ENCODE measurements at places on chromosomes 4 and X.

DNA sequence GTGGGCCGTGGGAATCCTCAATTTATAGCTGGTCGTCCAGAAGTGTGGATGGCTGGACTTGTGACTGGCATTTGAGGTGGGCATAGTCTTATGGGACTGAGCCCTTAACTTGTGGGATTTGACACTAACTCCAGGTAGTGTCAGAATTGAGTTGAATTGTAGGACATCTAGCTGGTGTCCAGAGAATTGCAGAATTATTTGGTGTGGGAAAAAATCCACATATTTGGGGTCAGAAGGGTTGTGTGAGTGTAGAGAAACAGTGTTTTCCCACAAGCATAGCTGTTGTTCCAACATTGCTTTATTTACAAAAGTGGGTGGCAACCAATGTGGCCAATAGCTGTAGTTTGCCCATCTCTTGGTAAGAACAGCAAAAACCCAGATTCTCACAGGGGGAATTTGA lies 91.3 kb downstream of the MOSPD2 start:
- DNase-seq, result no peak

DNA sequence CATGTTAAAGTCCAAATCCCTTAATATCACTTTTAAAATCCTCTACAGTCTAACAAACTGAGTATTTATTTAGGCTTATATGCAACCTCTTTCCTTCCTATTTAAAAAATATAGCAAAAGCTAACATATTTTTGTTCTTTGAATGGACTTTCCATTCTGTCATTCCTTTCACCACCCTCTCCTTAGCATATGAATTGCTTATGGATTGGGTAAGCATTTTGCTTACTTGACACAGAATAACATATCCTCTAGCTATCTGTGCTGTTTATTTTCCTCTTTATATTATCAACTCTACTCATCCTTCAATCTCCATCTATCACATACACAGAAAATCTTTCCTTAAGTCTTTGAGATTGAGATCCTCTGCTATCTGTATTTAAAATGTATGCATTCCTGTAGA lies 206.1 kb upstream of the NEIL3 start:
- no peak for DNase-seq

DNA sequence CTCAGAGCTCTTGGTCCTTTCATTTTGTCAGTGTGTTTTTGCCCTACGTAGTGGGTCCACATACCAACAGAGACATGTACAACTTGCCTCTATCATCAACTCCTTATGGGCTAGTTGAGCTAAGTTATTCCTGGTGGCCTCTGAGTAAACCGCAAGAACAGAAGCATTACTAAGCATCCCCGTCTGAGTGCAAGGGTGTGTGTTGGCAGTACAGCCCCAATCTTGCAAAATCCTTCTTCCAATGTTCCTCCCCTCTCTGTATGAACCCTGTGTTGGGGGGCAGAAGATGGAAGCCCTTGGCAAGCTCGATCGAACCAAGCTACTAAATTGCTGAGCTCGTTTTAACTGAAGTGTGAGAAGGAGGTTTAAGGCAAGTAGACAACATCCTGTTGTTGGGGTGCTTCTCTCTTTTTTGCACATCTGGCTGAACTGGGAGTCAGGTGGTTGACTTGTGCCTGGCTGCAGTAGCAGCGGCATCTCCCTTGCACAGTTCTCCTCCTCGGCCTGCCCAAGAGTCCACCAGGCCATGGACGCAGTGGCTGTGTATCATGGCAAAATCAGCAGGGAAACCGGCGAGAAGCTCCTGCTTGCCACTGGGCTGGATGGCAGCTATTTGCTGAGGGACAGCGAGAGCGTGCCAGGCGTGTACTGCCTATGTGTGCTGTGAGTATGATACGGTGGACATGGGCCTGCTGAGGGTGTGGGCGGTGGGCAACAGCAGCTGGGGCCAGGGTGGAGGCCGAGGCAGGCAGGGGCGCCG lies at the start of gene SH2D1A:
SH2D1A (plus strand) TSS at position 447 of the 760 bp plus-strand sequence; CDS start at position 527, 80 bp downstream.
- DNase-seq, result no peak

- DNase-seq, result no peak
Observed at GRCh38 chr4:168636506-168637196, 139.8 kb downstream of the PALLD start.

DNA sequence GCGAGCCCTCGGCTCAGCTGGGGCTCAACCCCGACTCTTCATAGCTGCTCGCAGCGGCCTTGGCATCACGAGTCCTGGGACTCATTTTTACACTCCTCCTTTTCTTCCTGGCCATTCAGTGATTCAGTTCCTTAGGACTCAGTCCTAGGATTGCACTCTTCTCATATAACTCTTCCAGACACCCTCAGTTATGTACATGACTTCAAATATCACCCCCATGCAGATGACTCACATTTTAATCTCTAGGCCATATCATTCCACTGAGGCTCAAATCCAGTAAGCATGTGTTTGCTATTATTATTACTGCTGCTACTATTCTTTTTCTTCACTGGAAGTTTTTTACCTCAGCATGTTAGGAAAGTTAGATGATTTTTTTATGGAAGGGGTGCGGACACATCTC lies 14.4 kb downstream of the ITGB1BP2 start:
- no peak for DNase-seq

GRCh38 chrX:13257223-13258051 lies 62.4 kb downstream of the ATXN3L start:
- DNase-seq, result no peak

DNA sequence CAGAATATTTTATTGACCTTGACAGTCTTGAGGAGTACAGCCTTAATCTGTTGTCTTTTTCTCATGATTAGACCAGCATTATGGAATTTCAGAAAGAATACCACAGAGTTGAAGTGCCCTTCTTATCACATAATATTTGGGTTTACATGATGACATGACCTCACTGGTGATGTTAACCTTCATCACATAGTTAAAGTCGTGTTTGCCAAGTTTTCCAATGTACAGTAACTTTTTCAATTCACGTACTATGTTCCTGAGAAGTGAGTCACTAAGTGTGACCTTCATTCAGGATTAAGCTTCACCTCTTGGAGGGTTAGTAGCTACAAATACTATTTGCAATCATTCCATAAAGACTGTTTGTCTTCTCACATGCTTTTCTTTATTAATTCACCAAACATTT lies 52.1 kb downstream of the RAB40A start:
- DNase-seq, result no peak

- no peak for DNase-seq
Observed at GRCh38 chrX:135431886-135432285, 10.1 kb downstream of the SMIM10L2A start.

- no peak for DNase-seq
Observed at GRCh38 chr4:123471655-123472369, 75.2 kb downstream of the SPRY1 start.

DNA sequence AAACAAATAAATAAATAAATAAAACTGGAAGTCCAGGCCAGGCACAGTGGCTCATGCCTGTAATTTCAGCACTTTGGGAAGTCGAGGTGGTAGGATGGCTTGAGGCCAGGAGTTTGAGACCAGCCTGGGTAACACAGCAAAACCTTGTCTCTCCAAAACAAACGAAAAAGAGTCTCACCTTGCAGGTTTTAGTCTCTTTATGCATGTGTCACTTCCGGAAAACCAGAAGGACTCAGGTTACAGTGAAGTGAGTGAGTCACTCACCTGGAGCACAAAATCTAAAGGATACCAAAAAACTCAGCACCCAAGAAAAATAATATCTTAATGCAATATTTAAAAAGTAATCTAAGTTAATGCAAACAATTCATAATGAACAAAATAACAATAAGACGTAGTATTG lies 20.1 kb upstream of the SLC34A2 start:
- DNase-seq, result no peak

GRCh38 chrX:109992203-109992602 lies 10.7 kb upstream of the TMEM164 start:
- no peak for DNase-seq

- DNase-seq, result no peak
Observed at GRCh38 chrX:77143907-77144306, 303.3 kb upstream of the FGF16 start.

- DNase-seq, result no peak
Observed at GRCh38 chr4:12203945-12204344, 775.3 kb upstream of the HS3ST1 start.

DNA sequence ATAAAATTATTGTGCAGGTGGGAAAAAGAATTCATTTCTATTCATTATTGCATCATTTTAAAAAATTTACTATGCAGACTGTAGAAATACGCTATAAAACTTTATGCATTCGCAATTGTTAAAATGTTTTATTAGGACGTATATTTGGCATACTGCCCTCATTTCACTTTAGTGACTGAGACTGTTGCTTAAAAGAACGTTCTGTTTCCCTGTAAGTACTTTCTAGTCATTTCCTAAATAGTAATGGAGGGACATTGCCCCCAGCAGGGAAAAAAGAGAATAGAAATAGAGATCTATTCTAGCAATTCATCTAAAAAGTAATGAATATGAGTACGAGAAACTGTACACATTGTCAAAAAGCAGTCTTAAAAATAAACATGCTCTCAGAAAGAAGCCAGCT lies 1295.8 kb upstream of the TENM3 start:
- DNase-seq, result no peak

DNA sequence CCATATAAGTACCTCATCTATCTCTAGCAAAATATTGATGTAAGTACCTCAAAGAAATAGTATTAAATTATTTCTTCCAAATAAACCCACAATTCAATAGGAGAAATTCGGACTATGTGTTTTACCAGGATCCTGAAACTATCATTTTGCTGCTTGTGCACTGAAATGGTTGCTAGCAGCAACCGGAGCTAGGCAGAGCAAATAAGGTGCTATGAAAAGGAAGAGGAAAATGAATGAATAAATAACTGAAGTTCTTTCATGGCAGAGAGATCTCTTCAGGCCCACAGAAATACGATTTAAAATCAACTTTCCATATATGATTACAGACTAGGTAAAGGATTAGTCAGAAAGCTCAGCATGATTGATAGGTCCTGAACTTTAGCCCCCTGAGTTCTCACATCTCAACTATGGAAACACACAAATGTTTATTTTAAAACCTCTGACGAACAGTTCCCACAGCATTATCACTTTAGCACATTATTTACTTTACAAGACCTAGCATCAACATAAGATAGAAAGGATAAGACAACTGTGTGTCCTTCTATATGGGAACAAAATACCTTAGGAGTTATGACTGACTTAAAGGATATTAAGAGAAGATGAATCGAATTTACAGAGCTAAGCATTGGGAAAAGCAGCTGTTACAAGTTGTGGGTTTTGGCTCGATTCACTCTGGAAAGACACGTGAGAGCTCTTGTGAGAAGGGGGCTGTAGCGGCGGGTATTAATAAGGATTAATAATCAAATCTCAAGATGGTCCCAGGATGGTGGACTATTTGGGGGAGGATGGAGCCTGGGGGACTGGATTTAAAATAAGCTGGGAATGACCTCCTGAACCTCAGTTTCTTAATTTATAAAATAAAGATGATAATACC lies 104.3 kb downstream of the CORIN start:
- no peak for DNase-seq

DNA sequence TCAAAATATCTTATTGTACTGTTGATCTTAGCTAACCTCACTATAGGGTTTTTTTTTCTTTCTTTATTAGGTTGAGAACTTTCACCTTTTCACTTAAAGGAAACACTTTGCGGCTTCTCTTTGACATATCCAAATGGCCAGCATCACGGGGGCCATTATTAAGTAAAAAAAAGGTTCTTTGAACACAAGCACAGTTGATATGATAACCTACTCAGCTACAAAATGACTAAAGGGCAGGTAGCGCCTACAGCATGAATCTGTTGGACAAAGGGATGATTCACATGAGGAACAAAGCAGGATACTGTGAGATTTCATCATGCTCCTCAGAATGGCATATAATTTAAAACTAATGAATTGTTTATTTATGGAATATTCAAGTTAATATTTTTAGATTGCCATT lies 119.6 kb downstream of the CCSER1 start:
- no peak for DNase-seq

DNA sequence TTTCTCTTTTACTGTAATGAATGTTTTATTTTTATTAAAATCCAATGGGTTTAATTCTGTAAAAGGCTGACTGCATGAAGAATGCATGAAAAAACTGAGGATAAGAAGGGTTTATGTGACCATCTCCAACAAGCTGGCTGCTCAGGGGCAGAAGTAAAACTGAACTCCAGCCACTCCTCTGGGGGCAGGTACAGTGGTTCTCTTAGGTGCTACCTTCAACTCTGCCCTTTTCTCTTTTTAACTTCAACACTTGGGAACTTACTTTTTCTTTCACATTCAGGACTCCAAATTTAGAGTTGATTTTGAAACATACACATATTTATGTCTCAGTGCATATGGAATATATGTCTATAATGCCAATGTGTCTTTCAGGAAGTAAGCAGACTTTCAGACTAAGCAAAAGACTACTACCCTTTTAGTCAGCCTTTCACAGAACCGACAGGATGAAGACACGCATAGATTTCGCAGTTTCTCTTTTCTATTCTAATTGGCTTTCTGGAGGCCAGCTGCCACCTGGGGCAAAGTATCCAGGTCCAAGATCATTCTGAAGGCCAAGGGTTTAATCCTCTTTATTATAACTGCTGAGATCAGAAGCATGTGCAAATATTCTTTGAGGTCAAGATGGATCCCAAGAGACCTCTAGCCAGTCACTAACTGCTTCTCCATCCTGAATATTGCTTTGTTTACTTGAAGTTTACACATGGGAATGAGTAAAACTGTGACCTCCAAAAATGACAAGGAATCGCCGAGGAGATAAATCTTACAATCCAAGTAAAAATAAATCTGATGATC lies 30.7 kb downstream of the HS3ST1 start:
- no peak for DNase-seq

DNA sequence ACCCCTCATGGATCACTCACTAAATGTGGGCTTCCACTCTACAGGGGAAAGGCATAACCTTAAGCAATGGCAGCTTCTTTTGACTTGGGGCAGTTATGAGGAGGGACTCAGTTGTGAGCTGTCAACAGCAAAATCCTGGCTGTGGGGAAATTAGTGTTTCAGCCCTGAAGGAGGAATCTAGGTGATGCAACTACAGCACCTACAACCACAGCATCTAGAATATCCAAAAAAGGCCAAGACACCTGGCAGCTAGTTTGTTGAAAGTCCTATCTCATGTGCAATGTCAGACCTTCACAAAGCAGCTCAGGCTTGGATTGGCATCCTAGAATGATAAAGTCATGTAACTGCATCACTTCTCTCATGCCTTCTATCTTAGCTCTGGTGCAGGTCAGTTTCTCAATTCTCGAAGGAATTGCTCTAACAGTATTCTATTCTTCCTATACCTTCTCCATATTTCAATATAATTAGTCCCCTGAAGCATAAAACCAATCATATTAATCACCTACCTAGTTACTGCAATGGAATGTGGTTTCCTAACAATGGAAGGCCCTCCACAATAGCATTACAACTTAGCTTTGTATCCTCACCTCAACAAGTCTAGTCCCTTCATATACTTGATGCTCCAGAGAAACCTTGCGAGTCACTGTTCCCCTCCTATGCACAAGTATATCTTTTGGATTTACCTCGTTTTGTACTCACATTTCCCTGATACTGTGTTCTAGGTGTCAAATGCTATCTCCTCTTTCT lies 5.5 kb upstream of the ANTXR2 start:
- DNase-seq, result no peak

GRCh38 chrX:134895805-134896581 lies 94.8 kb upstream of the SMIM10 start:
- DNase-seq, result no peak

- DNase-seq, result peak; percentile 28
Observed at GRCh38 chr4:140103676-140104075, 50.3 kb downstream of the MAML3 start.
